ENCODE measurements at places on chromosomes 5 and 9. TPM values are rescaled to one million over a fixed set of nuclear protein-coding genes. Genes with fewer than 3 reads are reported as not detected.

WWC1 gene
- not detected for total RNA-seq

BTNL8 gene
- total RNA-seq, result not detected

PLAC8L1 gene
- 2.3 TPM for total RNA-seq

SPATA31E1 gene
- not detected for total RNA-seq

C5orf58 gene
- total RNA-seq, result not detected

MUSK gene
- not detected for total RNA-seq

DNA sequence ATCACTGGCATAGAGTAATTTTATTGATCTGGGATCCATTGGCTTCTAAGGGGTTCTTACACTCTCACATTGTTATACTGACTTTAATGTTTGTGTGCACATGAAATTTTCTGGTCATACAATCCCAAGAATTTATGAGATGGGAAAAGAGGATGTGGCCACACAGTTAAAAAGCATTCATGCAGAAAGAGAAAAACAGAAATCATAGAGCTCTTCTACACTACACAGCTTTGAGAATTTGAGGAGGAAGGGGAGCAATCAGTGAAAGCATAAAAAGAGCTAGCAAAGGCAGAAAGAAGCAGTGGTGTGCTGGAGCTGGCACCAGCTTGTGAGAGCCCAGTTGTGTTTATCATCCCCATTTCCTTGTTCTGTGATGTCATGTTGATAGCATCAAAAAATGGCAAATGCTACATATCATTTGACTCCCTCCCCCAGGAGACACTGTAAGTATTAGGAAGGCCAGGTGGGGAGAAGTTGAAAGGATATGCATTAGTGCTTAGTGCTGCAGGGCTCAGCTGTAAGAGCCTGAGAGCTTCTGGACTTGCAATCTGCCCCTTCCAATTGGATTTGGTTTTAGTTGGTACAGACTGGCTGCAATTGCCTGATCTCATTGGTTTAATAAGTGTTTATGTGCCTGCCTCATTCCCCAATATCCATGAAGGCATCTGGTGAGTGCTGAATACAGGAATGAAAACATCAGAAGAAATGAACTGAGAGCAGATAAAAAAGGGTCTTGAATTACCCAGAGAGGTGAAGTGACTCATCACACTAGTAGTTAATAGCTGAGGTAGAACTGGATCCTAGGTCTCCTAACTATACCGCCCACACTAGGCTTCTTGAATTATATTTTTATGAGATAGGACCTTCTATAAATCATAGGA is 30.9 kb downstream of the RHOBTB3 start:
- DNase-seq, result no peak

- no peak for DNase-seq
These were observed 62.8 kb upstream of the VCAN start for GRCh38 chr5:83408719-83409118.

- DNase-seq, result no peak
These were observed 797 bp downstream of the TOR2A start for GRCh38 chr9:127734247-127734746.

DNA sequence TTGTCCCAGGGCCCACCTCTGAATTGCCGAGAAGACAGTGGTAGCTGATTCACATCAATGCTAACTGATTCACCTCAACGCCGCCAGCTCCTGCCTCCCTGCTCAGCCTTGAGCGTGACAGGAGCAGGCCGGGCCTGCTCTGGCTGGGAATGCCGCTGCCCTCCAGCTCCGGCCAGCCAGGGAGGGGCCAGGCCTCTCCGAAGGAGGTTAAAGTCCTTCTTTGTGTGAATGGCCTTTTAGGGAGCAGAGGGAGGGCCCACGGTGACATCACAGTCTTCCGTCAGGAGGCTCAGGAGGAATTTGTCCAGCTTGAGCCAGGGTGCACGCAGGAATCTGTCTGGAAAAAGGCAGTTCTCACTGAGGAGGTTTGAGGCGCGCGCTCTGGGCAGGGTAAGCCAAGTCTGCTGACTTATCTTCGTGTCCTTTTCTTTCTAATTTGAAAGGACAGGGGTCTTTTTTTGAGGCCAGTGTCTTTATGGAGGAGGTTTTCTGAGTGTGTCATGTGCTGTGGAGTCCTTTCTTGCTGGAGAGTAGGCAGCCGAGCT is 82.7 kb downstream of the C9orf152 start:
- no peak for DNase-seq

DNA sequence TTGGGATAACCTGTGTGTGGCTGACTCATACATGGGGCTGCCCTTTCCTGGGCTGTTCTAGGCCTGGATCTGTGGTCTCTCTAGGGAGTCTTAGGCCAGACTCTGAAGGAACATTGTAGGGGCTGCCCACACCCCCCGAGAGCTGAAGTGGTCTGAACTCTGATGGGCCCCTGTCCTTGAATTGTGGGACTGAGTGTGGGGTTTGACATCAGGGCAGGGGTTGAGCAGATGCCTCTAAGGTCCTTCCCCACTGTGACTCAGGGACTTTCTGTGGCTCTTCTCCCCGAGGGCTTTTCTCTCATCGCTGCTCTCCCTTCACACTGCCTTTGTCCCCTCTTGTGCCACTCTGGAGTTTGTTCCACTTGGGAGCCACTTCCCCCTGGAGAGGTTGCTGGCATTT is 215.0 kb downstream of the MELK start:
- no peak for DNase-seq

- DNase-seq, result no peak
These were observed 61.0 kb downstream of the ZNF608 start for GRCh38 chr5:124685404-124685930.
